ENCODE measurements at places on chromosomes 2 and 18. TPM values are rescaled to one million over a fixed set of nuclear protein-coding genes. Genes with fewer than 3 reads are reported as not detected.

Gene GULP1
- total RNA-seq: 57.0 TPM

Gene GPR75
- total RNA-seq: 2.6 TPM

Gene FOXD4L1
- total RNA-seq: 0.64 TPM

Gene HOXD3
- 0.27 TPM for total RNA-seq

Gene GREB1
- total RNA-seq: 2.8 TPM

Gene ANKMY1
- total RNA-seq: 12.0 TPM

Gene DNAJC5G
- total RNA-seq: not detected

Gene HSPE1
- 575 TPM for total RNA-seq

Gene SERPINB7
- 1.7 TPM for total RNA-seq

Gene SLC23A3
- total RNA-seq: 0.58 TPM

Gene TMEM247
- not detected for total RNA-seq
